Natural killer cell (primary cell): ENCODE measurements at places on chromosomes 7 and 10.

- DNase-seq, result no peak
These were observed 156.4 kb upstream of the ADCY1 start for GRCh38 chr7:45417735-45418134.

DNA sequence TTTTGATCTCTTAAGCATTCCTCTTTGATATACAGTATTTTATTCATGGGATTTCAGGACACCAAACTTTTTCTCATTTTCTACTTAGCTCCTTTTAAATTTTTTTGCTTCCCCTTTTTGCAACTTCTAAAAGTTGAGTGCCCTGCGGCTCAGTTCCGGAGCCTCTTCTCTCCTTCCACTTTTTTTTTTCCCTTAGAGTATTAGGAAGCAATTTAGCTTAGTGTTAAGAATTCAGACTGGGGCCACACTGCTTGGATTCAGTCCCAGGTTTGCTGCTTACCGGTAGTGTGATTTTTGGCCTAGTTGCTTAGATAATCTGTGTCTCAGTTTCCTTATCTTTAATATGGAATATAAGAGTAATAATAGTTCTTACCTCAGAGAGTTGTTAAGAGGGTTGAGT is 3.4 kb downstream of the STAM start:
- DNase-seq, result no peak

DNA sequence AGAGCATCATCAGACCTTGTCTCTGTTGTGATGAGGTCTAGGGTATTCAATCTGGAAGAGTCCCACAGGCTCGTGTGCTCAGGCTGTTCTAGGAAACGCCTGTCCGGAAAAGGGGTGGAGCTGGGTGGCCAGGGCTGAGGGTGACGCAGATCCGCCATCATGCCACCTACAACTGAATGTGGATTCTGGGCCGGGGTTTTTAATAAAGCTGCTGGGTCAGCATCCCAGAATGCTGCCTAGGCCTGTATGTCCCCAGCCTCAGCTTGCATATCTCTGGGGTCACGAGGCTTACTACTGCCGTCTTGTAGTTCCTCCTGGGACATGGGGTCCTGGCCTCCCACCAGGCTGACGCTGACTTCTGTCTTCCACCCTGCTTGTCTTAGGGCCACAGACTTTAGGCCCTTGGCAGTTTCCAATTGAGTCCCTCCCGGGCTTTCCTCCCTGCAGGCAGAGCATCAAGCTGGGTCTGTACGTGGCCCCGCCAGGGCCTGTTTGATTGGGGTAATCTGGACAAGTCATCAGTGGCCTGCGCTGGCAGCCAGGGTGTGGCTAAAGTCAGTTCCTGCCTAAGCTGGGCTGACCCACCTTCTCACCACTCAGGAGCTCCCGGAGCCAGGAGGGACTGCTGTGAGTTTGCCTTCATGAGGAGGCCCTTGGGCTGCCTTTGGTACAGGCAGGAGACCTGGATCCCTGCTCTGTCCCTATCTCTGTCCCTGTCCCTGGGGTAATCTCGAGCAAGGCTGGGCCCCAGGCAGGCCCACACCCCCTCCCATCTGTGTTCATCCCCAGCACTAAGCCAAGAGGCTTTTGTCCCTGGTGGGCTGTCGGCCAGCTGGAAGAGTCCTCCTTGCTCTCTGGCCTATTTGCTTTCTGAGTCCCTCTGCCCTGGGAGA is 79.9 kb downstream of the ZMIZ1 start:
- no peak for DNase-seq

DNA sequence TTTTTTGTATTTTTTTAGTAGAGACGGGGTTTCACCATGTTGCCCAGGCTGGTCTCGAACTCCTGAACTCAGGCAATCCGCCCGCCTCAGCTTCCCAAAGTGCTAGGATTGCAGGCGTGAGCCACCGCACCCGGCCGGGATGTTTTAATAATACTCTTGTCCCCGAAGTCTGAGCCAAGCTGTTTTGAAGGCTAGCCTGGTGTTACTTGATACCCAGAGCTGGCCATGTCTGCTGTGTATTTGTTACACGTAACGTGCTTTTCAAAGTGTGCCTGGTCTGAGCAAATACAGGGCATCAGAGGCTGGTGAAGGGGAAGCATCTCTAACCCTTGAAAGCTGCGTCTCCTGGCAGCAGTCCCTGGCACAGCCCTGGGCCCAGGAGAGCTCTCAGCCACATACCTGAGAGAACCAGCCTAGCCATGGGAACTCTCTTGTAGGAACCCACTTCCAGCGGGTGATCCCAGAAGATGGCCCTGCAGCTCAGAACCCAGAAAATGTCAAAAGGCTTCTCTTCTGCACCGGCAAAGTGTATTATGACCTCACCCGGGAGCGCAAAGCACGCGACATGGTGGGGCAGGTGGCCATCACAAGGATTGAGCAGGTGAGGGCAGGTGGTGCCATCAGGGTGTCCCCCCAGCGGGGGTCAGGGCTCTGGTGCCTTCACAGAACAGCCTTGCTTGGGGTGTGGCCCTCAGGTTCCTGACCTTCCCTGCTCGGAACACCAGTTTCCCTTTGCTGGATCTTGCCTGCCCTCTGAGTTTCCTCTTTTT is 41.7 kb upstream of the ZMIZ2 start:
- DNase-seq, result no peak

DNA sequence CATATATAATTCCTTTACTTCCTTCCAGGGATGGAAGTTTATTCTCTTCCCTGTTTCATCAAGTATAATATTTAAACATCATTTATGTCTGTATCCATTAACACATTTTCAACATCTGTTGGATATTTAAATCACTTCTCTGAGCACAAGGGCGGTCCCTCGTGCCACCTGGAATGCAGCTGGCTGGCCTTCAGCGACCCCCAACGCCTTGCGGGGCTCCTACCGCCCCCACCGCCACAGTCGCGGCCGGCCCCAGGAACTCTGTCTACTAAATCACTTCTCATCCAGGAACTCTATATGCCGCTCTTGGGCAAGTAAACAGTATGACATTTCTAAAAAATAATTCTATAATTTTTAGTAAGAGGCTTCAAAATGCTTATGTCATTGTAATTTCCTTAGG is 221.1 kb upstream of the PTN start:
- no peak for DNase-seq

DNA sequence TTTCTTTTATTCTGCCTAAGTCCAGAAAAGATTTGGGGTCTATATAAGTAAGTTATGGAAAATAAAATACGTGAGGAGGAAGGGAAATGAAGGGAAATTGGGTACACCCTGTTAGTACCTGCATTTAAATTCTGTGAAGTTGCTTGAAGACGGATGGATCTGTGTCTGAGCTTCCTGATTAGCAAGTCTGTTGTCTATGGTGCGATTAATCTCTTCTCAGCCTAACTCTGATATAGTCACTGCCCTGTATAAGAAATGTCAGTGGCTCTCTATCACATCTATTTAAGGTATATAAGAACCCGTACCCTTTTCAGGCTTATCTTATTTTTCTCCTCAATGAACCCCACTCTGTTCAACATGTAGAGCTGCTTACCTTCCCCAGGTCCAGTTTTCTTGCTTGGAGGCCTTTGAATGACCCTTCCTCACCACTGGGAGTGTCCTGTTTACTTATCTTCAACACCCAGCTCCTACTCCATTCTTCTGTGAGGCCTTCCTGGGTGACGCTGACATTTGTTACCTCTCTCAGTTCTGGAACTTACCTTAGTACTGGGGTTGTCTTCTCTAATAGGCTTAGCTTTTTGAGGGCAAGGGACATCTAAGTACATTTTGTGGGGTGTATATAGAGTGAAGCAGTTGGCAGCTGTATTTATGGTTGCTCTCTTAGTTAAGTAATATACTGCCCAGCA is 149.6 kb upstream of the PRPS1L1 start:
- no peak for DNase-seq

DNA sequence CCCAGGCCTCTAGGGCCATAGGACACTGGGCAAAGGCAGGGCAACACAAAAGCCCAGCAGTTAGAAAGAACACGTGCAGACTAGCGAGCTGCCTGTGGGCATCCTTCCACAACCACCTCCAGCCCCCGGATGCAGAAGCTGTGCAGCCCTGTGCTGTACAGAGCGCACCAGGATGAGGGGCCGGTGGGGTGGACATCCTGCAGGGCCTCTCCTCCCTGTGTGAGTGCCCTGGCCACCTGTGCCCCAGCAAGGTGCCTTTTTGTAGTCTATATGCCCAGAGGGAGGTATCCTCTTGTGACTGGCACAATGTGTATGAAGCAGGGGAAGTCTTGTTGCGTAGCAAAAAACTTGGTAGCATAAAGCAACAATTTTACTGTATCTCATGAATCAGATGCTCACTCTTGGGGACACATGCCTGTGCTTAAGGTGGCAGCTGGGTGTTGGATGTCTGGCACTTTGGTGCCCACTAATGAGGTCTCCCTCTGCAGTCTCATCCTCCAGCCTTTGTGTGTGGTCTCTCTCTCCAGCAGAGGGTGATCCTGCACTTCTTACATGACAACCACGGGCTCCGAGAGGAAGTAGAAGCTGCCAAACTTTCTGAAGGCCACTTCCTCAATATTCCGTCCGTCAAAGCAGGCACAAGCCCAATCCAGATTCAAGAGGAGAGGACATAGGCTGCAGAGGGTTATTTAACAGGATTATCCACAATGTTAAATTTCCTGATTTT is 8.7 kb downstream of the NCAPG2 start:
- DNase-seq, result no peak

DNA sequence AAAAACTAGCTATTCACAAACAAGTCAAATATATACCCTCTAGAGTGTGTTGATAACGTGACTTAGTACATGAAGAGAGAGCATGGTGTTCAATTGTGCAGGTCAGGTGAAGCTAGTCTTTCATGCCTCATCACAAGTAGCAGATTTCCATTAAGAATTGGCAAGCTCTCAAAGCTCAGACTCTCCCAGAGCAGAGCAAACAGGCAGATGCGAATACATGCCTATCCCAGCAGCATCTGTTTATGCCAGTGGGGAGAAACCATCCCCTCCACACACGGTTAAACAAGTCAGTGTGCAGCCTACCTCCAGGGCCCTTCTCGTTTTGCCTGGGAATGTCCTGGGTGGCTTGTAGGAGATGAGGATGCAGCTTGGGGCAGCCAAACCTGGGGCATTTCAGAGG is 532.5 kb upstream of the C7orf33 start:
- no peak for DNase-seq

DNA sequence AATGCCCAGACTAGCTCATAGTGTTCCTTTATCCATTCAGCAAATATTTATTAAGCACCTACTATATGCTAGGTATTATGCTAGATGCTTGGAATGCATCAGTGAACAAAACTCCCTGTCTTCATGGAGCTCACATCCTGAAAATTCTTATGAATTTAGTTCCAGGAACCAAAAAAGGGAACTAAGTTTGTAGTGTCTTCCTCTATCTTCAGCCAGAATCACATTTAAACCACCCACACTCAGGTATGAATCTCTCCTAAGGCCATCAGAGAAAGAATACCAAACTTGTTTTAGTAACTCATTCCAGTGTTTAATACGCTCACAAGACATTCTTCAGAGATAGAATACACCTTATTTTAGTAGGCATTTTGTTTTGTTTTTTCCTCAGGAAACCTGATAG is 10.1 kb upstream of the EGR2 start:
- no peak for DNase-seq

GRCh38 chr7:138838166-138838565 is 40.2 kb upstream of the ATP6V0A4 start:
- DNase-seq, result no peak

- DNase-seq, result no peak
These were observed 2.0 kb downstream of the PPP1R17 start for GRCh38 chr7:31688996-31689395.

DNA sequence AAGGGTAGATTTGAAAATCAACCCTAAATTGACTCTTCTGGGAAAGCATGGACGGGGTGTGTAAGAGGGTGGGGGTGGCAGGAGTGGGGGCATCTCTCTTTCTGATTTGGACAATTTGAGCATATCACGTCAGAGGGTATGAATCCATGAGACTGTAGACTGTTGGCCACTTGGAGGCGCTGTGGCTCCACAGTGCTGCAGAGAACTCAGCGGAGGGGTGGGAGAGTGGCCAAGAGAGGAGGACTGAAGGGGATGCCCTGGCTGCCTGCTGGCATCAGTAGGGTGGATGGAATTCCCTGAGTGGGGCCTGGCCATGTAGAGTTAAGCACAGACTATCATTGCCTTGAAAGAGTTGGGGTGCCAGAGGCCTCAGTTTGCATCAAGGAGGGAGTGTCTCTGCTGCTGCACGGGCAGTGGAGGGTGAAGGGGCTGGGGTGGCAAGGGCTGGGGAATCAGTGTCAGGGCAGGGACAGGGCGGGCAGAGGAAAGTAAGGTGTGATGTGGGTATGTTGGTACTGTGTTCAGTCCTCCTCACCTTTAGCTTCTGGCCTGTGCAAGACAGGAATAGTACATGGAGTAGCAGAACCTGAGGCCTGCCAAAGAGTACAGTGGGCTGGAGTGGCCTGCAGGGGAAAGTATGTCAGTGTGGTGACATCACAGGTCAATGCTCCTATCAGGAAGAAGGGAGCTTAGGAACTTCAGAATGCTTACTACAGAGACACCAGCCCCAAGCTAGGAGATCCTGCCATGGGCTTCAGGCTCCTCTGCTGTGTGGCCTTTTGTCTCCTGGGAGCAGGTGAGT is 133.5 kb upstream of the PRSS58 start:
- peak; percentile 66 for DNase-seq

- no peak for DNase-seq
These were observed 118.4 kb upstream of the PDLIM1 start for GRCh38 chr10:95408983-95409873.

GRCh38 chr7:2892549-2892948 is 48.4 kb upstream of the GNA12 start:
- no peak for DNase-seq

DNA sequence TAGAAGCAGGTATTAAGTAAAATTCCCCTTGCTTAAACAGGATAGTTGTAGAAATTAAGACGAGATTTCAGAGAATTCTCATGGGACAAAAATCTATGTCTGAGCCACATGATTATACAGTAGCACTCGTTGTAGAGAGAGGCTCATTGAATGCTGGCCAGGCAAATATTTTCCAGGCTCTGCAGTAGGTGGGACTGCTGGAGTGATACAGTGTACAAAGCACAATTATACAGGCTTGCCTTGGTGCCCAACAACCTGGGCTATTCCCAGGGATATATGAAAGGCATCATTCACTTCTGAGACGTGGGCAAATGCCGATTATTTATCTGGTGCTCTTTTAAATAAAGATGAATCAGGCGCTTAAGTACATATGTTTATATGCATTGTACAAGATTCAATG is 380.6 kb downstream of the PHTF2 start:
- no peak for DNase-seq

DNA sequence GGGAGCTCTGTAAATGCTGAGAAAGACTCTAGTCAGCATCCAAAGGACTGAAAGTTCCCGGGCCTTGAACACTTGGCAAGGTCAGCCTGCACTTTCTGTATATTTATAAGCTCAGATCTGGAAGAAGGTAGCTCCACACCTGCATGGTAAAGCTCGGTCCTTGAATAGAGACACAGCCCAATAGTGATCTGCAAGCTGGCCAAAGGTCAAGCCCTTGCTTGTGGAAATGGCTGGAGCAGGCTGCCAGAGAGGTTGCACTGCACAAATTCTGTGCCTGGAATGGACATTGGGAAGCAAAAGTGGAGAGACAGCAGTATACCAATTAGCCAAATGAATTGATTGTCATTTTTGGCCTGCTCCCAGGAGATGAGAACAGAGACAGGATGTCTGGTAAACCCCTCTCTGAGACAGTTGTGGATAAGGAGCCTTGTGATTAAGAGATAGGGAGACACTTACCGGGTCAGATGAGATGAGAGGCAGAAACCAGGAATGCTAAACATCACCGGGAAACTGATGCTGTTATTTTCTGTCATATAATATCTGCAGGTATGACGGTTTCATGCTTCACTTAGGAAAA is 8.0 kb upstream of the FRA10AC1 start:
- no peak for DNase-seq
